ENCODE measurements at places on chromosomes 7 and 10.

- no peak for DNase-seq
Measured at GRCh38 chr10:103691723-103692435, 163.5 kb downstream of the SH3PXD2A start.

GRCh38 chr7:69122953-69123352 is 475.3 kb upstream of the AUTS2 start:
- DNase-seq, result no peak

DNA sequence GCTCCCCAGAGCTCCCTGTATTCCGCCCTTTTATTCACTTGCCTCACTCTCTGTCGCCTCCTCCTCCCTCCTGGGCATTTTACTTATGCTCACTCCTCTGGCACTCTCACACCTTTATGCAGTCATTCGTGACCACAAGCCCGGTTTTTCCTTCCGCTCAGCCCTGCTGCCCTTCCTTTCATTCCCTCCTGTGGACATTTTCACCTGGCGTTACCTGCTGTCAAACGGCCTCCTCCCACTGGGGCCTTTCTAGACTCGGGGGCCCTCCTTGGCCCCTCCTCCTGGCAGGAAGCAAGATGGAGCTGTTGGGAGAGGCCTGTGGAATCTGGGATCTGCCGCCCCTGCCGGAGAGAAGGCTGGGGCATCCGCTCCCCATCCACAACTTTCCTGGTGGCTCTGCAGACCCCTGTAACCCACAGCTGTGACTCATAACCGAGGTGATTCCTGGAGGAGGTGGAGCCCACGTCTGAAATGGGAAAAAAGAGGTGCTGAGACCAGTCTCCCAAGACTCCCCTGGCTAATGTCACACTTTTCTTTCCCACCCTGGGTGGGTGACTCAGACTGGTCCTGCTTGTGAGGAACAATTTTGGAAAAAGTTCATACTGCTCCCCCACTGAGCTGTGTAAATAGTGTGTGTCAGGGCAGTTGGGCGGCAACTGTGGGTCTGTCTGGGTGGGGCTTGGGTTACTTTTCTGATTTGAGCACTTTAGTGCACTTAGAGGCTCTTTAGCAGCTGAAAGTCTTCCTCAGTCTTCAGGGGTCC is 1.2 kb downstream of the VCL start:
- peak; percentile 94 for DNase-seq

- DNase-seq, result no peak
Measured at GRCh38 chr7:103797647-103798307, 191.7 kb downstream of the RELN start.

- DNase-seq, result no peak
Measured at GRCh38 chr10:96339956-96340904, 18.6 kb downstream of the OPALIN start.

GRCh38 chr7:98357751-98358161 is 43.1 kb downstream of the BAIAP2L1 start:
- DNase-seq, result no peak

GRCh38 chr10:6423004-6423403 is 157.1 kb downstream of the PRKCQ start:
- no peak for DNase-seq

- no peak for DNase-seq
Measured at GRCh38 chr10:60367024-60367423, 22.7 kb downstream of the ANK3 start.

- DNase-seq, result peak; percentile 6
Measured at GRCh38 chr7:88169717-88170320, 50.0 kb downstream of the SRI start.

DNA sequence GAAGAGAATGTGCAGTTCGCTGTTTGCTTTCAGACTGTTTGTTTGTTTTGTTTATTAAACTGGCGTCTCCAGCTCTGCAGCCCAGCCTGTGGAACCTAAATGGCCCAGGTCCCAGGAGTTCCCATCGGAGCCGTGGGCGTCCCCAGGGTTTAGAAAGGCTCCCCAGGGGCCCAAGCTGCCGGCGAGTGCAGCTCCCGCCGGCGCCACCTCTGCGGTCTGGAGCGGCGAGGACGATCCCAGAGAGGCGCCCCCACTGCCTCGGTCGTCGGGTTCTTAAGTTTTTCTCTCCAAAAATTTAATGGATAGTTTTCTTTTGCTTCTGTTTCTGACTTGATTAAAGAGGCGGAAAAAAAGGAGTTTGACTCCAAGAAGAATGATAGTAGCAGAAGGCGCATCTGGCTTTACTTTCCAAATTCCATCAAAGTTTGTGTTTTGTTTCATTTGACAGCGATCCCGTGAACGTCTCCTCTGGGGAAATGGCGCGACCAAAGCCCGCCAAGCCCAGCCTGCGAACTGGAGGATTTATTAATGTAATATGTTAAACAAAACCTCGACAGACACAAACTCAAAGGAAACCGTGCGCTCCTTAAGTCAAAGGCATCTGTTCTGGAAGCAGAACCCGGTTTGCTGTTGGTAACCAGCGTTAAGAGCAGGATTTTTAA is 718 bp upstream of the FZD1 start:
- peak; percentile 63 for DNase-seq

DNA sequence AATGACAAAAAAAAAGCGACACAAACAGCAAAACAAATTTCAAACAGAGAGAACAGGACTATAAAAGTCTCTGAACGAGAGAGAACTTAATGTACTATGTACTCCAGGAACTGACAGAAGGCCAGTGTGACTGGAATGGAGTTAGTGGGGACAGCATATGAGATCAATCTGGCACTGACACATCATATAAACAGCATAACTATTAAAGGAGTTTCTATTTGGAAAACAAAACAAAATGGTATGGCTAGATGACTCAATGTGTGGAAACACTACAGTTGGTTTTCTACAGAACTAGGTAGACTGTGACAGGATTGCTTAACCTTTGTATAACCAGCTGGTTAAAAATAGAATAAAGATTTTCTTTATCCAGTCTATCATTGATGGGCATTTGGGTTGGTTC is 232.9 kb upstream of the KAT6B start:
- no peak for DNase-seq

DNA sequence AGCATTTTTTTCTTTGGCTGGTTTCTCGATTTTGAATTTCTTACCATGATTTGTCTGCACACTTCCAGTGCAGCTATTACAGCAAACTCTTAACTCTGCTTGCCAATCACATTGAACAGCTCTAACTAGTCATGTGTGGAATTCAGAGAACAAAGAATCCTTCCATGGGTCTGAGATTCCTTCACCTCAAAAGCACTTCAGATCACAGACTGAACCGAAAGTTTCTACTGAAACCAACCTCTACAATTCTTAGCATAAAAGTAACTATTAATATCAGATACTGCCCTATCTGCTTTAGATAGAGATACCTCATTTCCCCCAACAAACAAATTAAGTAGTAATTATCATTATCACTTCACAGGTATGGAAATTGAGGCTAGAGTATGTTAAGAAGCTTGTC is 56.5 kb upstream of the SP4 start:
- DNase-seq, result no peak

DNA sequence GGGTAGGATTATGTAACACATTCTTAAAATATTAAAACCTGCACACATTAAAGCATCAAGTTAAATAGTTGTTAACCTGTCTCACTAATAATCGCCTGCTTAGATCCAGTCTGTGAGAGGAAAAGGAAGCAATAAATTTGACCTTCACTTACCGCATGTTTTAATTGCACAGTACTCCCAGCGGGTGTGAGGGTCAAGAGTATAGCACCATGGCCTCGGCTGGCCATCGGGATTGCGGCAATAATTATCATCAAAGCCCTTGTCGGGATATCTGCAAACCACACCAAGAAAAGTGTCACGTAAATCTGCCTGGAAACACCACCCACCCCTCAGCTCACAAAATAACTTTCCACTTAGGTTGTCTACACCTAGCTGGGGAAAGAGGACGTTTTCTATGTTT is 26.6 kb downstream of the HGF start:
- DNase-seq, result no peak

- no peak for DNase-seq
Measured at GRCh38 chr7:158102897-158103296, 484.7 kb downstream of the PTPRN2 start.

DNA sequence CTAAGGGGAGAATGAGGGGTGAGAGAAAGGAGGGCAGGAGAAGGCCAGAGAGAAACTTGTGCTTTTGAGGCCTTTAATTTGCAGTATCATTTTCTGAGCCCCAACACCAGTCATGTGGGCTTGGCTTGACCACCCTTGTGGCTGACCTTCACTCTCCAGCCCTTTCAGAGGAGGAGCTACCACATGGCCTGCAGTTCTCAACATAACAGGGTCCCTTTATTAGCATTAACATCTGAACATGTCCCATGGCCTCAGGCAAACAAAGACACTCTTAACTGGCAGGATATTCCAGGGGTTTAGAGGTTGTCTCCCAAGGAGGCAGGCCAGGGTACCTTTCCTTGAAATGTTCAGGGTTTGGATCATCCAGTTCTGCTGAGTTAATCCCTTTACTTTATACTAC is 6.7 kb downstream of the ZNF713 start:
- no peak for DNase-seq
